Spinal cord (tissue), 10 donors: ENCODE measurements at places on chromosomes 12 and 14.

GRCh38 chr12:119375075-119375882, 40.8 kb downstream of the CCDC60 start:
- no peak for DNase-seq

GRCh38 chr14:89447182-89447944, 30.3 kb upstream of the FOXN3 start:
- DNase-seq, result no peak

DNA sequence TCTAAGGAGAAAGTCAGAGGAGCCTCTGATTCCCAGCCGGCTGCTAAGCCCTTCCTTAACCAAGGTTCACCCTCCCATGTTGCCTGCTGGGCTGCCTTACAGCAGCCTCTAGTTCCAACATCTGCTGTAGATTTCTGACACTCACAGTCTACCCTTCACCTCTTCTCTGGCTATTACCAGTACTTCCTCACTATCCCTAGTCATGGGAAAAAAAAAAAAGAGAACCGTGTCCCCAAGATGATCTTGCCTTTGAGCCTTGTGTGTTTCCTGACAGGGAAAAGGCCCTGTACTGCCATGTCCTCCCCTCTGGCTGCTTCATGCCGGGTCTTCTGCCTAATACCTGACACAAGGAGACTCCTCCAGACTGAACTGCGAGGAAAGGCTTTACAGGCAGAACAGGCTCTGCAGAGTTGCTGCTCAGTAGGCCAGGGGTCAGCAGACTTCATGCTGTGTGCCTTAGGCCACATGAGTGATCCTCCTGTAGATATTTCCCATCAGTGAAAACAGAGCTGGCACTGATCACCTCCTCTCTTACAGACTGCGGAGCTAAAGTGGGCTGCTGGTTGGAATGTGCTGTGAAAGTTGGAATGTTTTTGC, 46.8 kb downstream of the PRKCH start:
- DNase-seq, result no peak

- peak; percentile 66 for DNase-seq
Observed at GRCh38 chr14:68248481-68249255, 429.1 kb downstream of the RAD51B start.

DNA sequence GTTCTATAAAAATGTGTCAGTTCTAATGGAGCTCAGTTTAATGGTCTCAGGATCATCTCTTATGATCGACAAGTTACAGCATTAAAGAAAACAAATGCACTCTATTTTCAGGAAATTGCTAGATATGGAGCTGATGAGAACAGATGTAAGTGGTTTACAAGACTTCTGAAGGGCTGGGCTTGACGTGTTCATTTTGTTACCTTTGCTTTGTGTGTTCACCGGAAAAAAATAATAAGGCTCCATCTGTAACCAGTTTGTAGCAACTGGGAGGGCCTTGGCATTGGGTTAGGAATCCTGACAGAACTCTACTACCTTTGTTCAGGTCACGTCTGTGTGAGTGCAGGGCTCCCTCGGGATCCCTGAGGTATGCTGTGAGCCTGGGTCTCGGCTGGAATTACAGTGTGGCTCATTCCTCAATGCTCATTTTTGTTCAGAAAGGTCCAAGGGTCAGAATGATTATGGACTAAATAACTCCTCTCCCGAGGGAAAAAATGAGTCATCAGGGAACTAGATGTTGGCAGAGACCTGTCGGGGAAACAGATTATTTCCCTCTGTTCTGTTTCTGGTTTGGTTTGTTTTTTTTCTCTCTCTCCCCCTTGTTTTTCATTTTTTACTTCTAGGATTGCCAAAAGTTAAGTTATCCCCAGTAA, 158.0 kb downstream of the SLC5A8 start:
- no peak for DNase-seq

DNA sequence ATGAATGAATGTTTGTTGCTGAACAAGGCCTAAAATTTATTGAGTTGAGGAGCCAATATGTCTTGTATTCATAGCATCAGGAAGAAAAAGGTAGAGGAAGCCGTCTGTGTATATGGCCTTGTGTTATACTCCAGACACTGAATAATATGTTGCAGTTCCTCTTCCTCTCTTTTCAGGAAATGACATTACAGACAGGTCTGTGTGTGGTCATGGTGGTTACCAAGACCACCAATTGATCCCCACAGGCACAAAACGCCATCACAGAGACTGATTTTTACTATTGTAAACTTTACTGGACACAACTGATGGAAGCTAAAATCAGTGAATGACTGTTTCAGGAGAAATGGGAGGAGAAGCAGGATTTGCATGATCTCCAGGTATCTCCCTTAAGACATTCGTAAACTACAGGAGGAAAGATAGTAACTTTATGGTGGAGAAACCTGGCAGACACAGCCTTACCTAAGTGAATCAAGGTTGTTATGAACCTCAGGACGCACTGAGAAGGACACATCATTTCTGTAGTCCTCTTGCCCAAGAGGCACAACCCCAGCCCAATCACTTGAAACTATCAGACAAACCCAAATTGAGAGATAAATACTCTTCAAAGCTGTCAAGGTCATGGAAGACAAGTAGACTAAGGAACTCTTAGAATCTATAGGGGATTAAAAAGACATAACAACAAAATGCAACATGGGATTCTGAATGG, 334.1 kb upstream of the RGS6 start:
- DNase-seq, result no peak

DNA sequence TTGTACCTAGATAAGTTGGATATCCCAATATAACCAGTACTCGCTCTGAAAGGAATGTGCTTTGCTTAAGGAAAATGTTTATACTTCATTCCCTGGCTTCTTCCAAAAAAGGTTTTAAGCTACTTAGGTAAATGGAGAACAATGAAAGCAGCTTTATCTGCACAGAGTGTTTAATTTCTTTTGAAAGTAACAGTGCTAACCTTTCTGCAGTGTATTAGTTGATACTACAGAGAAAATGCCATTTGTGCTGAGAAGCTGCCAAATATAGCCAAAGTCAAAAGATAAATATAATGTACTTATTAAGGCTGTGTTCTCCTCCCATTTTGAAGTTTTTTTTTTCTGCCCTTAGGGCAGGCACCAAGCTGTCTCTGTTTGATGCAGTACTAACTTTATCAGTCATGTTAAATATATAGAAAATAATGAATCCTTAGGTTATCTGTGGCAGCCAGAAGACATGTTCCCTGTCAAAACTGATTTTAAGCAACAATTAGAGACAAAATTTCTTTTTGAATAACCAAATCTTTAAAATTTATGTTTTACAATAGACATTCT, 145.4 kb upstream of the KITLG start:
- no peak for DNase-seq

DNA sequence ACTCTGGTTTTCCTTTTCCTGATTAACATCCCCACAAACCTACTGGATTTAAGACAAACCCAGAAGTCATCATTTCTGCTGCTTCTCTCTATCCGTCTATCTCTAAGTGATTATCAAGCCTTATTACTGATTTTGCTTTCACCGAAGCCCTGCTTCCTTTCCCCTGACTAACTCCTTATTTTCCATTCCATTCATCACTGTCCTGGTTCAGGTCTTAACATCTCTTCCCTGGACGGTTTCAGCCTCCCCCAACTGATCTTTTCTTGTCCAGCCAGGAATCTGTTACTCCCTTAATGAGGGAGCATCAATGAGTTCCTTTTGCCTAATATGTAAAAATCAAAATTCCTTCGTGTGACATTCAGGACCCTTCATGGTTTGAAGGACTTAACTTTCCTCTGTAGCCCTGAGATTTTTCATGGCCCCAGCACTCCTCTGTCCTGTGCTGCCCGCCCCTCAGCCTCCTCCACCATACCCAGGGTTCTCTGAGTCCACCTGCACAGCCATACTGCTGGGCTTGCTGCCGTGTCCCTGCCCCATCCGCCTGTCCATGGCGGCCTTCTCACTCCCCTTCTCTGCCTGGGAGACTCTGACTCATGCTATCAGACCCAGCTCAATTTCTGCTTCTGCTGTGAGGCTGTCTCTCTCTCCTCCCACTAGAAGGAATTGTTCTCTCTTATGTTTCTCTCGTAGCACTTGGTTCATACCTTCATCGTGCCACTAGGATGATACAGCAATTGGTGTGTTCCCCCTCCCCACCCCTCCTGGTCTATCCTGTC, 167.8 kb upstream of the HIF1A start:
- no peak for DNase-seq

DNA sequence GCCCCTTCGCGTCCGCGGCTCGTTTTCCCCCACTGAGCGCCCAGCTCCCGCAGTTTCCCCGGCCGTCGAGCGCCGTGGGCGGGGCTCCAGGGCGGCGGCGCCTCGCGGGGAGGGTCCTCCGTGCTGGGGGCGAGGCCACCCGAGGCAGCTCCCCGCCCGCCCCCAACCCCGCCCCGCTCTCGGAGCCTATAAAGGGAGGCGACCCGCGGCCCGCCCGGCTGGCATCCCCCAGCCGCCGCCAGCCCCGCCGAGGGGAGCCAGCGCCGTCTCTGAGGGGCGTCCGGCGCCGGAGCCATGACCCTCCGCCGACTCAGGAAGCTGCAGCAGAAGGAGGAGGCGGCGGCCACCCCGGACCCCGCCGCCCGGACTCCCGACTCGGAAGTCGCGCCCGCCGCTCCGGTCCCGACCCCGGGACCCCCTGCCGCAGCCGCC, at the start of gene TAMALIN:
TSS of gene TAMALIN (plus strand) at position 221 of the 432 bp plus-strand sequence. CDS start at position 295, 74 bp downstream.
- peak; percentile 76 for DNase-seq

- no peak for DNase-seq
Observed at GRCh38 chr14:23302290-23303225, at the start of gene PPP1R3E. TSS of gene PPP1R3E (minus strand) at chr14:23302859. CDS start at chr14:23302576, 283 bp downstream.

DNA sequence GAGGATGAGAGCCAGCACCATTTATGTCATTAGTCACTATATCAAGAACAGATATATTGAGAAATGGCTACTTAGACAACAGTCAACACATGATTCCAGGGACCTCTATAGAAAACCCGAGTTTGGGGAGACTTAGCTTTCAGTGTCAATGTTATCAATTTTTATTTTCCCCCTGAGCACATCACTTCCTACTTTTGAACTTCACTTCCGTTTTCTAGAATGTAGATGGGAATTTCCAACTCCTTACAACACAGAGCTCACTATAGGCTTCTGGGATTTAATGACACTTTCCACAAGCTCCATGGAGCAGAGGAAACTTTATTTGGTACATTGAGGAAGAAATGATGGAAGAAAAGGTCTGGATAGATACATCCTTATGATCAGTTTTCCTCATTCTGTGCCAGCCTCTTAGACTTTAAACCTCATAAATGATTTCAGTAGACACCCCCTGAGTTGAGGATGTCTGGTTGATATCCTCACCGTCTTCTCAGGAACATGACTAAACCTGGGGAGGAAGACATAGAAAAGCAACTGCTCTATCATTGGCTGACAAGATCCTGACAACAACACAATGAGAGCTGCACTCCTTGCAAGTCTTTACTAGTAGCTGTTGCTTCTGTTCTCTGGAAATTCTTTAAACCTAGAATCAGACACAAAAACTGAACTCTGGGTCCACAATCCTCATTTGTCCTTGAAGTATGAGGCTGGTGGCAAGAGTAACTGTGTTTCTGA, 449.4 kb upstream of the OR4E1 start:
- no peak for DNase-seq

DNA sequence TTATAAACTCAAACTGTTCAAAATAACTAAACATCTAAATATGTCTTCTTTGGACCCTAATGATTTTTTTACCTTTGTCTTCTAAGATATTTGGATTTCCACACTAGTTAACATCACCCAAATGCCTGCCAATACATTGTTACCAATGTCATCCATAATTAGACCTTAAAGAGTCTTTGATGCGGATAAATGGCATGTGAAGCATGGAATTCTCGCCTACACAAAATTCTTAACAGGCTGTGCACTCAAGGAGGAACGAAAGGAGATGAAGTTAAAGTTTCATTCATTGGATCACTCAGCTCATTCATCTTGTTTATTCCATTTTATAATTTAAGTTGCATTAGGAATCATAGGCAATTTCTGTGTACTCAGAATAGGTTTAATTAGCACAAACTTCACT, 219.7 kb downstream of the ACSS3 start:
- DNase-seq, result no peak

GRCh38 chr12:6468283-6468575, 2.2 kb downstream of the VAMP1 start:
- DNase-seq, result no peak

DNA sequence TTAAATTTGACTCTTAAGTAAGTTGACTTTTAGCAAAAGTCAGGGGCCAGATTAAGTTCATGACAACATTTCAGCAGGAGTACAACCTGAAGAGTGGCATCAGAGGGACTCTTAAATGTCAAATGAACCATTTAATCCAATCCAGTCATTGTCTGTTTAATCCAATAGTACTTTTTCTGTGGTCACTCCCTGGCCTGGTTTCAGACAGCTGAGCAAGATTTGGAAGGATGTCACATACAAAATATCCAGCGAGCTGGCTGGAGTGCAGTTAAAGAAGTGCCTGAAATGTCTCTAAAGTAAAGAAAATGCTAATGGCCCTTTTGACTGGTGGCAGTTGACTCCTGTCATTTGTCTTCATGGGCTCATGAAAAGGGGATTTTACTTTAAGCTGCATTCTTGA, 1082.1 kb downstream of the AACS start:
- no peak for DNase-seq

GRCh38 chr14:58099682-58100081, 52.3 kb downstream of the ARMH4 start:
- no peak for DNase-seq

GRCh38 chr12:47609806-47610205, 96.0 kb downstream of the RPAP3 start:
- no peak for DNase-seq

- no peak for DNase-seq
Observed at GRCh38 chr12:123270214-123271000, 1.2 kb downstream of the CDK2AP1 start.

GRCh38 chr14:104288272-104288671, 149.9 kb downstream of the KIF26A start:
- DNase-seq, result no peak

GRCh38 chr14:76698631-76699030, 62.6 kb upstream of the VASH1 start:
- DNase-seq, result no peak

- DNase-seq, result no peak
Observed at GRCh38 chr12:66756631-66757030, 77.8 kb upstream of the GRIP1 start.

DNA sequence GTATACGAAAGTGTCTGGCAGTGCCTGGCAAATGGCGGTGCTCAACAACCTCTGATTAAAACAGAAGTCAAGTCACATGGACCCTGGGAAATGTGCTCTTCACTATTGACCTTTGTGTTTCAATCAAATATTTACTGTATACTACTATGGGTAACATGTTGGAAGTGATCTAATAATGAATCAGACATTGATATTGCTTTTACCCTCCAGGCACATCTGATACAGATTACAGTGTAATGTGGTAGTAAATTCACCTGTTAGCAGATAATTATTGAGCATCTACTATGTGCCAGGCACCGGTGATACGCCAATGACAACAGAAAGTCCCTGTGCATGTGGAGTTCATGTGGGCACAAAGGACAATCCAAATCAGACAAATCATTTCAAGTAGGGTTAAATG, 63.1 kb downstream of the STON2 start:
- DNase-seq, result no peak

- DNase-seq, result peak; percentile 27
Observed at GRCh38 chr12:101995684-101996083, 66.1 kb downstream of the WASHC3 start.
